Fibroblast of gingiva (primary cell): ENCODE measurements at places on chromosomes 6 and 20.

GRCh38 chr6:10269814-10270472 lies 144.9 kb downstream of the TFAP2A start:
- no peak for DNase-seq

GRCh38 chr6:138162111-138162954 lies 594 bp downstream of the ARFGEF3 start:
- no peak for DNase-seq

GRCh38 chr6:118588626-118589025 lies 40.5 kb downstream of the PLN start:
- DNase-seq, result peak; percentile 44

DNA sequence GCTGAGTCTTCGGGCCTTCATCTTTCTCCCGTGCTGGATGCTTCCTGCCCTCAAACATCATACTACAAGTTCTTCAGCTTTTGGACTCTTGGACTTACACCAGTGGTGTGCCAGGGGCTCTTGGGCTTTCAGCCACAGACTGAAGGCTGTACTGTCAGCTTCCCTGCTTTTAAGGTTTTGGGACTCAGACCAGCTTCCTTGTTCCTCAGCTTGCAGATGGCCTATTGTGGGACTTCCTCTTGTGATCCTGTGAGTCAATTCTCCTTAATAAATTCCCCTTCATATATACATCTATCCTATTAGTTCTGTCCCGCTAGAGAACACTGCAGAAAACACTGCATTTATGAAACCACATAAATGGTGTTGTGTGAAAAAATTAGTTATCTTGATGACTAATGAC lies 13.9 kb upstream of the BCLAF1 start:
- no peak for DNase-seq
